ENCODE measurements at places on chromosomes 7 and 10.

DNA sequence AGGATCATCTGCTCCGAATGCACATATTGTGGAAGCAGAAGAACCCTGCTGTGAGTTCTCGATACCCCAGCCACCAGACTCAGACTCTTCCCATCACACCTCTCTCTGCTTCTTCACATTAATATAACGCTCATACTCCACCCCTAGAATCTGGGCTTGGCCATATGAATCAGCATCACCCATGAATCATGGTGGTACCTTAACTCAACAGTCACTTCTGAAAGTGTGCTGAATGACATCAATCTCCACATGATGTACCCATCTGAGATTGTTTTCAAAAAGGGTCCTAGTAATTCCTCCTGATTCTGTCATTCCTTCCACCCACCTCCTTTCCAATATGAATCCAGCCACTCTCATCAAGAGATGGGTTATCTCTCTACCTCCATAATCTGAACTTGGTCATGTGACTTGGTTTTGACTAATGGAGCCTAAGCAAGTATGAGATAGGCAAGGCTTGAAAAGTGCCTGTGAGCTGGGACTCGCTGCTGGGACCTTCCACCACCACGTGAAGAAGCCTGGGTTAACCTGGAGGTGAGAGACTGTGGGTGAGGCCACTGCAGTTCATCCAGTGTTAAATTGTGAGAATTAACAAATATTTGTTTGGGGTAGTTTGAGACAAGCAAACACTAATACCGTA is 15.4 kb downstream of the YWHAG start:
- DNase-seq = no peak

DNA sequence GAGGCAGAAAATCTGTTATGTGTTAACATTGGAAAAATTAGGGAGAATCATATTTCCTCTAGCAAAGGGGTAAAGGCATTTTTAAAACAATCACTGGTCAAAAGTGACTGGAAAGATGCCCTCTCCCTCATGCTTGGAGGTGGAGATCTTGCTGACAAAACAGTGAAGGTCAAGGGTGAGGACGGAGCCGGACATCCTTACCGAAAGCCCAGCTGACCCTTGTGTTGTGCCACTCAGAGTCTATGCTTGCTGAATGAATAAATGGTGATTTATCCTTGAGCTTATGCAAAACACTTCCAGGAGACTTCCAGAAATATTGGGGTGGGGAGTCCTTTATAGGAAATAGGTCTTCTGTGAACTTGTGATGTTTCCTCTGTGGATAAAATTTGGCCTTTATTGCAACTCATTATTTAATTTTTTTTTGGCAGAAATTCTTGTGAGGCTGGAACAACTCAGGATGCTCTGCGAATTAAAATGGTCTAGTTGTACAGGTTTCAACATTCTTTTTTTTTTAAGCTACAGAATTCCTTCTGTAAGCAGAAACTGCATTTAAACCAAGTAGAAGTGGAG is 28.3 kb upstream of the ELMO1 start:
- no peak for DNase-seq

- no peak for DNase-seq
Measured at GRCh38 chr7:14487701-14488395, 414.7 kb downstream of the DGKB start.

DNA sequence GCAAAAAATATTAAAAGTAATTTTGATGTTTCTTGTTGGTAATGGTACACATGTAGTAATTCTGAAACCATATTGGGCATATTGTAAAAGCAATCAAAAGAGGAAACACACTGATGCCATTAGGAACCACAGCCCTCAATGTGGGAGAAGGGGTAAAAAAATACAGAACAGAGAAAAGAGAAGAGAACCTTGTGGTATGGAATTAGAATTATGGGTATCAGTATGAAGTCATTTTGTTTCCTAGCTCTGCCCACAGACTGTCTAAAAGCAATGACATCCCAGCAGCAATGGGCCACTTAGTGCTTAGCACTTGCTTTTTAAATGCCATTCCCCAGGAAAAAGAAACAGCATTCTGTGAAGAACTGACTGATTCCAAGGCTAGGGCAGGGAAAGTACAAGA is 61.5 kb downstream of the CPVL start:
- peak; percentile 78 for DNase-seq

- DNase-seq = no peak
Measured at GRCh38 chr7:139576179-139576973, 52.9 kb downstream of the CLEC2L start.

DNA sequence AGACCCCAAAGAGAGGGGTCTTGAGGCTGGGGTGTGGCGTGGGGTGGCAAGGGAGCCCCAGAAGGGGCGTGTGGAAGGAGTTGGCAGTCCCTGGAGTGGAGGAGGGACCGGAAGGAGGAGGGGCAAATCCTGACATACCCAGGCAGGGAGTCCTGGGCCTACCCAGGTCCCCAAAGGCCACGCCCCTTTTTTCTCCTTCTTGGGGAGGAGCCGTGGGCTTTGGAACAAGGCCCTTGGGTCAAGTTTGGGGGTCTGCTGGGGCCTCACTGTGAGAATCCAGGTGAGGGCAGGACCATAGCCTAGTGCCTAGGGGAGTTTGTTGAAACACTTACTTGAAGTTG is 1.2 kb upstream of the SMARCD3 start:
- no peak for DNase-seq

GRCh38 chr7:157568106-157568769 is 231.4 kb downstream of the DNAJB6 start:
- DNase-seq = no peak

- no peak for DNase-seq
Measured at GRCh38 chr10:24869354-24870015, 82.9 kb downstream of the PRTFDC1 start.

DNA sequence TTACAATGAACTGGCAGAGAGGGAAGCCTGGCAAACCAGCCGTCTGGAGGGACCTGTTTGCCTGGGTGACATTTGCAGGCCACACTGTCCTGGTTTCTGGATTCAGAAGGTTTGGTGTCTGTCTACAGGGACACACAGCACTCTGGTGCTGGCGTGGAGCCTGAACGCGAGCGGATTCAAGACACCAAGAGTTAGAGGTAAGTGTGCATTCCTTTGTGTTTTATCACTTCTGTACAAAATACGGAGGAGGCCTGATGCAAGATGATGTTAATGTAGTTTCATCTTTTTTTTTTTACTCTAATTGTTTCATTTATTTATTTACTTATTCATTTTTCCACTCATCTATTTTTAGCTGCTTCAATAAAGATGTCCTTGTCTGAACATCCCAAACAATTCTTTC is 485.3 kb upstream of the ADARB2 start:
- no peak for DNase-seq

DNA sequence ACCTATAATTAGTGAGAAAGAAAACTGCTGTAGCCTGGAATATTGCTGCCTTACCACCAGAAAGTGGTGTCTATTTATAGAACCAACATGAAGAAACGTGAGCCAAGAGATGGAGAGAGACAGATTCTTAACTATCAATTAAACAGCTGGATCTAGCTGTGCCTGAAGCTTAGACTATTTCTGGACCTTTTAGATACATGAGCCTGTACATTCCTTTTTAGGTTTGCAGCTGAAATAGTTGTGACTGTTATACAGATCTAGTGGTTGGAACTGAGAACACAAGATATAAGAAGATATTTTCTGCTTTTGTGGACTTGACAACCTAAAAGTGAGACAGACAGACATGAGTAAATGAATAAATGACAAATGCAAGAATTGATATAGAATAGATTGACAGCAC is 73.4 kb downstream of the CDK14 start:
- no peak for DNase-seq

- DNase-seq = no peak
Measured at GRCh38 chr10:51006686-51007085, 67.6 kb upstream of the PRKG1 start.

DNA sequence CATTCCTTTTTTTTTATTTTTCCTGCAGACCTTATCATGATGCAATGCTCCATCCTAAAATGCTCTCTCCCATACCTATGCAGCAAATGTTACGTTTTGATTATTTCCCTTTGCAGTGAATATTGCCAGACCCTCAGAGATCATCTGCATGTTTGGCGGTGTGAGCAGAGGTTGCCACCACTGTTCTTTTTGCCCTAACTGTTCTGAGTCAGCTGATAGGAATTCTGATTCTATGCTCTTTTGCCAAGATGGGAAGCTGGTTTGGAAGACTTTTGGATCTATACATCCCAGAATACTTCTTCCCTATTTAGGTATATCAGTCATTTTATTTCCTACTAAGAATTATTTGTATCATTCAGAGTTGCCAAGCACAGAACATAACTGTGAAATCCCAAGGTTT is 130.5 kb downstream of the KLF6 start:
- no peak for DNase-seq

DNA sequence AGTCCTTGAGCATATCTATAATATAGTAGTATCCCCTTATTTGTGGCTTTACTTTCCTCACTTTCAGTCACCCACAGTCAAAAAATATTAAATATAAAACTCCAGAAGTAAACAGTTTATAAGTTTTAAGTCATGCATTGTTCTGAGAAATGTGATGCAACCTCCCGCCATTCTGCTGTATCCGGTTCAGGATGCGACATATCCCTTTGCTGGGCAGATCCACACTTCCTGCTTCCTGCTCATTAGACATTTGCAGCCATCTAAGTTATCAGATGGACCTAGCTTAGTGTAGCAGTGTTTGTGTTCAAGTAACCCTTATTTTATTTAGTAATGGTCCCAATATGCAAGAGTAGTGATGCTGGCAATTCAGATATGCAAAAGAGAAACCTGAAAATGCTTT is 38.9 kb upstream of the BMS1 start:
- DNase-seq = no peak

DNA sequence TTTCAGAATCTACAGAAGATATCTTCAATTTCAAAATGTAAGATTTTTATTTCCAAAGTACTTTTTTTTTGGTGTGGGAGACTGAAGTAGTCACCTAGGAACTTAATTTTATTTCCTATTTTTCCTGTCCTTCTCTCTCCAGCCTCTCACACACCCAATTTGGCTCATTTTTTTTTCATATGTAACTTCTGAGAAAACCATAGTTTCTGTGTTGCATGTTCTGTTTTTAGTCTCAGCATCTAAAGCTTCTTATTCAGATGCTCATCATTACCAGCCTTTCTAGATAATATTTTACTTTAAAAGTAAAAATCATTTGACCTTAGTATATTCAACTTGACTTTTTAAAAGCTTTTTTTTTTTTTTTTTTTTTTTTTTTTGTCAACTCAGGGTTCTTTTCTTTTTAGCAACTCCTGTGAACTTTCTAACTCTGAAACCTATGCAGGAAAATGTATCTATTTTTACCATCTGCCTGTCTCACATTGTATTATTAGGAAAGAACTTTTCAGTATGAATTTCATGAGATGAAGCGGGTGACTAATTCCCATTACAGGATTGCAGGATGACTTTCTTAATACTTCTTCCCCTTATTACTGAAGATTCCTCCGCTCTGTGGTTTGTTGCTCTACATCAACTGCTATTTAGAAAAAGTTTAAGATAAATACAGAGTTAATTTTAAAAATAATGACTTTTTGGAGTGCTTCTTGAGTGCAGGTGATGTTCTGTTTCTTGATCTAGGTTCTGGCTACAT is 73.6 kb upstream of the LSM8 start:
- DNase-seq = peak; percentile 38

DNA sequence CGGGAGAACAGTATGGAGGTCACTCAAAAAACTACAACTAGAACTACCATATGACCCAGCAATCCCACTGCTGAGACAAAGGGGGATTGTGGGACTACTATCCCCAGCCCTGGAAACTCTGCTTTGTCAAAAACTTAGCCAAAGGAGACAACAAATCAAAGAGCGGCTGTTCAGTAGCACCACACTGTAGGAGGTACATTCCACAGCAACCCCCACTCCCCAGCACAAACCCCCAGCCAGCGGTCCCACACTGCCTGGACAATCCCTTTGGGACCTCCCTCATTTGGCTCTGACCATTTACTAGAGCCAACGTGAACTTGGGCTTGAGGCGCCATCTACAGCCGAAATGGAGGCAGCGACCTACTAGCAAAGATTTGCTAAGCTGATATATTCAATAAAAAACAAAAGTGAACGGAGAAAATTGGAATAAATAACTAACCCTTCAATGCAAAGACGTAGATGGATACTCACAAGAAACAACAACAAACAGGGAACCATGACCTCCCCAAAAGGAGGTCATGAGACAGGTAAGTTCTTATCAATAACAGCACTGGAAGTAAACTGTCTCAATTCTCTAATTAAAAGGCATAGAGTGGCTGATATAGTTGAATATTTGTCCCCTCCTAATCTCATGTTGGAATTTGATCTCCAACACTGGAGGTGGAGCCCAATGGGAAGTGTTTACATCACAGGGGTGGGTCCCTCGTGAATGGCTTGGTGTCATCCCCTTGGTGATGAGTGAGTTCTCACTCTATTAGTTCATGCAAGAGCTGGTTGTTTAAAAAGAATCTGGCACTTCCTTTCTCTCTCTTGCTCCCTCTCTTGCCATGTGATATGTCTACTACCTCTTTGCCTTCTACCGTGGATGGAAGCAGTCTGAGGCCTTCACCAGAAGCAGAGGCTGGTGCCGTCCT is 119.0 kb upstream of the KCNMA1 start:
- DNase-seq = peak; percentile 55

DNA sequence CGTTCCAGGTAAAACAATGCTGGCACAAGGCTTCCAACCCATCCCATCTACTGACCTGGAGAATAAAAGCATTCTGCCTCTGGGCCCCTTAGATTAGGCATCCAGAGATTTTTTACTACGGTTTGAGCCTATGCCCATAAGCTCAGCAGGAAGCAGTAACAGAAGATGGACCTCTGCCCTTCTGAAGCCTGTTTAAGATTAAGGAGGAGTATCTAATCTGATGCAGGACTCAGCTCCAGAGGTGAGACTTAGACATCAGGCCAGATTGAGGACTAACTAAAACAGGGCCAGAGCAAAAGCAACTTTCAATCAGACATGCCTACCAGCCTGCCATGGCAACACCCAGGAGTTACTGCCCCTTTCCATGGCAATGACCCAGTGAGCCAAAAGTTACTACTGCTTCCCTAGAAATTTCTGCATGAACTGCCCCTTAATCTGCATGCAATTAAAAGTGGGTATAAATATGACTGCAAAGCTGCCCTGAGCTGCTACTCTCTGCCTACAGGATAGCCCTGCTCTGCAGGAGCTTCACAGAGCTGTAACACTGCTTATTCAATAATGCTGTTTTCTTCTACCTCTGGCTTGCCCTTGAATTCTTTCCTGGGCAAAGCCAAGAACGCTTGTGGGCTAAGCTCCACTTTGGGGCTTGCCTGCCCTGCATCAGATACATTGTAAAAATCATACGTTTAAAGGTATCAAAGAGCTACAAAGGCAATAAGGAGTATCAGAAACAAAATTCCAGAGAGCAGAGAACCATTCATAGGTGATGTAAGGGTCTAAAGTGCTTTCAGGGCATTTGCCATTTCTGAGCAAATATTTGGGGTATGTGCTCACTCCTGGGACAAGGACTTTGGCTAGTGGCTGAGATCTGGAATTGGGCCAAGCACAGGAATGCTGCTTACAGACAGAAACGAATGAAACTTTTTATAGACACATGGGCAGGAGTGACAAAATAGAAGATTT is 25.0 kb upstream of the CNNM1 start:
- DNase-seq = no peak

- no peak for DNase-seq
Measured at GRCh38 chr7:85561706-85562105, 374.9 kb upstream of the SEMA3D start.
